Activated CD8-positive, alpha-beta memory T cell treated with anti-CD3 and anti-CD28 coated beads for 48 hours (primary cell): ENCODE measurements at places on chromosomes 6 and 20.

- DNase-seq = no peak
Observed at GRCh38 chr6:79967178-79967577, 19.8 kb upstream of the ELOVL4 start.

- no peak for DNase-seq
Observed at GRCh38 chr6:29667158-29667557, 10.3 kb downstream of the MOG start.

DNA sequence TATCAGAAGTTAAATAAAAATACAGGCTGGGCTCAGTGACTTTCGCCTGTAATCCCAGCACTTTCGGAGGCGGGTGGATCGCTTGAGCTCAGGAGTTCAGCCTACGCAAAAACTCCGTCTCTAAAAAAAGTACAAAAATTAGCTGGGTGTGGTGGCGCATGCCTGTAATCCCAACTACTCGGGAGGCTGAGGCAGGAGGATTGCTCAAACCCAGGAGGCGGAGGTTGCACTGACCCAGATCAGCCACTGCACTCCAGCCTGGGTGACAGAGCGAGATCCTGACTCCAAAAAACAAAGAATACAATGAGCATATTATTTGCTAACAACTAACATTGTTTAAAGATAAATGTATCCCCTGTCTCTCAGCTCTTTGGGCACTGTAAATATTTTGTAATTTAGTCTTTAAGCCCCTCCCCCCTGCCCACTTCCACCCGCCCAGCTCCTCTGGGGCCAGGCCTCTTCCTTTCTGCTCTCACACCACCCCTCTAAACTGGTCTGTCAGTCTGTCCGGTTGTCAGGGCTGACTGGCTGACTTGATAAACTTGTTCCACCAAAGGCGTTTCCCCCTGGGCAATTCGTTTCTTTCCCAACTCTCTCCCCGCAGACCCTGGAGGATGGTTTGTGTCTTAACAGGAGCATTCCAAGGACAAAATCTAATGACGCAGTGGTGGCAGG, 62.4 kb upstream of the QKI start:
- DNase-seq = no peak

GRCh38 chr6:26336355-26337198, 28.4 kb upstream of the BTN3A2 start:
- no peak for DNase-seq

DNA sequence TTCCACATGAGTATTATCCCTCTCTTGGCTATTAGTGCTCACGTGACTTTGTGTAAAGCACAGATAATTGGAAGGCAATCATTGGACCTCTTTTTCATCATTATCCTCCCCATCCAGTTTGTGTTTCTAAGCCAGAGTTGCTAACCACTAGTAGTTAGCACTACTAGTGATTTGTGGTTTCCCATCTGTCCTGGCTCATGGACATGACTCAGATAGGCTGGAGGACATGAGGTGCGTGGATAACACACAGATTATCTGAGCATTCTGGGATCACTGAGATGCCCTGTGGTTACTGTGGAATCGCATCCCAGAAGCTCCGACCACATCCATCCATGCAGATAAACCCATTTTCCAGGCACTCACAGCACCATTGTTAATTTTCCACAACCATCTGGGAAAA, 123.8 kb upstream of the NAA20 start:
- DNase-seq = no peak

GRCh38 chr6:146965110-146965689, 239.0 kb upstream of the STXBP5 start:
- DNase-seq = no peak

DNA sequence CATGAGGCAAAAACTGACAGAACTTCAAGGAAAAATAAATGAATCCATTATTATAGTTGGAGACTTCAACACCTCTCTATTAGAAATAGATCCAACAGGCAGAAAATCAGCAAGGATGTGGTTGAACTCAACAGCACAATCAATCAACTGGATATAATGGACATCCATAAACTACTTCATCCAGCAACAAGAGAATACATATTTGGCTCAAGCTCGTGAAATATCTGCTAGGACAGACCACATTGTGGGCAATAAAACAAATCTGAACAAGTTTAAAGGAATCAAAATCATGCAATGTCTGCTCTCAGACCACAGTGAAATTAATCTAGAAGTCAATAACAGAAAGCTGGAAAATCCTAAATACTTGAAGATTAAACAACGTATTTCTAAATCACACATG, 362.6 kb downstream of the CD109 start:
- DNase-seq = no peak

DNA sequence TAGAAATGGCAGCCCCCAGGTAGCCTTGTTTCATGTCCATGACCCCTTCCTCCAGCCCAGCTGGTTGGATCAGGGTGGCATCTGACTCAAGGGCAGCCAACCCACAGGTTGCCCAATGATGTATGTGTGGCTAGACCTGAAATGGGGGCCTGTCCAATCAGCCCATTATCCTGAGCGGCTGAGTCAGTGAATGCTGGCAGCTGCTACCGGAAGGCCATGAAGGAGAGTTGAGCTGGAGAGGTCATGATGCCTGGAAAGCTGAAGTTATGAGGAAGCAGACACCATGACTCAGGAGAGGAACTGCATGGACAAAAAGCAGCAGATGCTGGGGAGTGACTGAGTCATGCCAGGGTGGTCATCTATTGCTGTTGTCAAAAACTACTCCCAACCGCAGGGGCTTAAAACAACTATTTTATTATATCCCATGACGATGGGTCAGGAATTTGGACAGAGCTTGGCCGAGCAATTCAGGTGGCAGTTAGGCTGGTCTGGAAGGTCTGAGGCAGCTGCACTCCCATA, 67.3 kb downstream of the MDGA1 start:
- no peak for DNase-seq

- DNase-seq = no peak
Observed at GRCh38 chr6:110509617-110510241, 33.3 kb upstream of the SLC22A16 start.

DNA sequence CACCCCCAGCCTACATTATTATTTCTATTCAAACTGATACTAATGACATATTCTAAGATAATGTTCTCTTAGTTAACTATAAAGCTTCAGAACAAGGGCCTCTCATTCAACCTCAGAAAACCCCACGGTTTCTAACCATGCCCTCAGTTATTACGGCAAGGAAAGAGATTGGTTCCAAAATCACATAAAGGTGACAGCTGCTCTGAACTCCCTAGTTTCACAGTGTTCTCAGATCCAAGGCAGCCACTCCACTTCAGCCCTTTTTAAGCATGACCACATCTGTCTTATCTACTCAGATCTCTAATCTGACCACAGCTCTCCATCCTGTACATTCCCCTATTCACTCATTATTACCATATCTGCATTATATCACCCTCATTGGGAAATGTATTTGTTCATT, 98.8 kb upstream of the CEP85L start:
- DNase-seq = no peak

DNA sequence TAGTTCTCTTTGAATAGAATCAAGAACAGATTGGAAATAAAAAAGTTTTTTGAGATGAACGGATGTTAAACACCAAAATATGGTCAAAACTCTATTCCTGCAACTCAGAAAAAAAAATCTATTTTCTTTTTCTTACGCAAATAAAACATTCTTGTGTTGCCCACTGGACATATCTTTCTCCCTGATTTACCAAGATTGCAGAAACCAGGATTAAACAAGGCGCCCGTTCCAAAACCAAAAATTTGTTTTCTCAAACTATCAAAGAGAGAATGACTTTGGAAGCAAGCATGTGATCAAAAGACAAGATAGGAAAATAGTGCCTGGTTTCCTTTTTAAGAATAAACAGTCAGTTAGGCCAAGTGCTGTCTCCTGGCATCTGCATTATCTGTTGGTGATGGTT, 273.1 kb downstream of the CLIC5 start:
- DNase-seq = no peak

DNA sequence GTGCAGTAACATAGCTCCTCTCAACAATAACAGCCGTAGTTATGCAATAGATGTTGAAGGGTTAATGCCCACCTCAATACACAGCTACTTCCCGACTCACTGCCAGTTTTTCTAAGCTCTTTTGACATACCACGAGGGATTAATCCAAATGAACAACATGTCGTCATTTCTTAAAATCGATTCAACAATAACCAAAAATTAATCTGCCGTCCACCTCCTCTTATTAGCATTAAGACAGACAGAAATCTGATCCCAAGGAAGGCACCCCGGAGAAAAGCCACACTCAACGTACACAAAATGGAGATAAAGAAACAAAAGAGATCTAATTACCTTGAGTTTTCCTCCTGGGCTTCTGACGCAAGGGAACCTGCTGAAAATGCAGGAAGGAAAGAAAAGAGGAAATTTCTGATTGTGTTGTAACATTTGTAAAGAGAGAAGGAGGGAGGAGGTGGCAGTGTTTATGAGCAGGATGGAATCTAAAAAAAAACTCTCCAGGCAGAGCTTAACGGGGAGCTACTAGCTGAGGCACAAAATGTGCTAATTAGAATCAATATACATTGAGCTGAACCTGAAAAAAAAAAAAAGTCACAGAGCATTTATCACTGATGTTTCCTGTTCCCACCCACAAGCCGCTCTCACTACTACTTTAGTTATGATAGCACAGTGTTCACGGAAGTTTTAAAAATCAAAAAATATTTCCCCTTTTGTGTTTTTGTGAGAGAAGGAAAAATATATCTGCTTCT, 109.3 kb downstream of the IPCEF1 start:
- no peak for DNase-seq

DNA sequence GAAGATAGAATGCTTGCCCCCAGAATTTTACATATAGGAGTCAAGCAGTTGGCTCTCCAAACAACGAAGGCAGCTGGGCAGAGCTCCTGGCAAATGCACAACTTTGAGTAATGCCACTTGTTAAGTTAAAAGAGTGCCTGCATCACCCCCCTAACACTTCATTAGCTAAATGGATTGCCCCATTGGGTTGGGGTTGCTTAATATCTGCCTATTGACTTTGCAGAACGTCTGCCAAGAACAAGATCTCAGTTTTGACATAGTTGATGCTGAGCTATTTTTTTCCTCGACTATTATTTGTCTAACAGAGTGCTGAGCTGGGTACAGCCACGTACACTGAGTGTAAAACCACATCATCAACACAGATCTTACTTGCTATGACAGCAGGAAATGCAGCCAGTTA, 12.1 kb downstream of the ANKRD60 start:
- no peak for DNase-seq

GRCh38 chr6:127514773-127515227, 4.3 kb downstream of the MTCL3 start:
- DNase-seq = no peak

DNA sequence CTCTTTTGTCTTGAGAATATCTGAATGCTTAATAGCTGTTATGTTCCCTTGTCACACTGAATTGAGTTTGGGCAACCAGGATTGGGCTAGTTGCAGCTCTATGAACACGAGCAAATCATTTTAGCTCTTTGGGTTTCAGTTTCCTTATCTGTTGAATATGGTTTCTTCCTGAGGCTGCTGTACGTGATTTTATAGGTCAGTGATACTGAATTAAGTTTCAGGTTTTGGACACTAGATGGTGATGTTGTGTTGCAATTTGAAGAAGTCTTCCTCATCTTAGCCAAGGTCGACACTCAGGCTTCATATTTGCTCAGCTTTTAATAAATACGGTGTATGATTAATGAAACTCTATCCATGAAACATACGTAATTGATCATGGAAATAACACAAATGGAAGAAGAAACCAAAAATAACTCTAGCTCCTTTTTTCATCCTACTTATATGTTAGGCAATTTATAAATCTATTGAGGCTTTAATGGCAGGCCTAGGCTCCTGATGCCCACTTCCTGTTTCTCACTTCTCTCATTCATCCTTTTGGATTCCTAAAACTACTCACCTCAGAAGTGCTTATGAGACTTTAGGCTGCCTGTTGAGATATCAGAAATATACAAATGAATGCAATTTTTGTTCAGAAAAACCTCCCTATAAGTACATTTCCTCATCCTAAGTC, 354.1 kb upstream of the MAP3K7 start:
- DNase-seq = no peak

GRCh38 chr6:46815130-46815529, 21.9 kb downstream of the MEP1A start:
- no peak for DNase-seq

DNA sequence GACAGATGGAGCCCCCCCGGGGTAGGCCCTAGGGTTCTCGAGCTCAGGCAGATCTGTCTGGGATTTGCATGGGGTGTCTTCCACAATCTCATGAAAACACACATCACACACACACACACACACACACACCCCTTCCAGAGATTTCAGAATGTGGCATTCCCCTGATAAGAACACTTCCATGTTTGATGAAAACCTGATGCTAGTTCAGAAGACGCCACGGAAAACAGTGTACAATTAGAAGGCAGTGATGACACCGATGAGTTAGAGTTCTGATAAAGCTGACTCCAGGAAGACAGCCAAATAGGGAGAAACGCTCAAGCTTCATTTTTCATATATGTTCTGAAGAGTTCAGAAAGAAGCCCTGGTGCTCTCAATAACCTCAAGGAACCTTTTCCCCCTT, 438.7 kb upstream of the JARID2 start:
- DNase-seq = no peak

GRCh38 chr20:6583134-6583738, 184.2 kb upstream of the BMP2 start:
- DNase-seq = no peak

- DNase-seq = no peak
Observed at GRCh38 chr6:10391799-10392198, 23.1 kb downstream of the TFAP2A start.

- no peak for DNase-seq
Observed at GRCh38 chr6:48961781-48962415, 501.2 kb downstream of the MMUT start.

DNA sequence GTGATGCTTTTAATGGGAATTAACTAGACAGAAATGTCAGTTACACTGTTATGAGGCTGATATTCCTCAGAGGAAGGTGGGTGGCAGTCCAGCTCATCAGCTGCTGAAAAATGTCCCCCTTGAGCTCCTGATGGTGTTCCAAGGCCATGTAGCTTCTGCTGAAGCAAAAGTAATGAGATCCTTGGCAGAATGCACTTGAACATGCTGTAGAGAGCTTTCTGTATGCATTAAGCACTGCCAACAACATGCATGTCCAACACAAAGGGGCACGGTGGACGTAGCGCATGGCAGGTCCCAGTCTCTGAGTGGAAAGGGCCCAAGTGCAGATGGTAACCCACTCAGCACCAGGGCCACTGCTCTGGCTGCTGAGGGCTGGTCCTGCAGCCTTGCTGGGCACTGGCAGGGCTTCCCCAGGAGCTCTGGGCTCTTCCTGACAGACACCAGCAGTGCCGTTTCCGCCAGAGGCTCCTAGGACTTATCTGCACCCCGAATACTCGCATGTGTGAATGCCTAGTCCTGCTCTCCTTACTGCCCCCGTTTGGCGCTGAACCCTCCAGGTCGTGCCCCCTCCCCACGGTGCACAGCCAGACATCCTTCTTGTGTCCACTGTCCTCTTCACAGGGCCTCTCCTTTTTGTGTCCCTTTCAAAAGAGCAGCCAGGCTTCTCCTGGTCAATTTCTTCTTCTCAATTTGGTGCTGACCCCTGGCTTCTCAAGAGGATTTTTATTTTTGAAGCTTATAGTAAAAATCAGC, 18.6 kb upstream of the SYNDIG1 start:
- DNase-seq = no peak

GRCh38 chr6:159805440-159806020, 5.5 kb downstream of the PNLDC1 start:
- DNase-seq = no peak
